Activated CD4-positive, alpha-beta T cell treated with anti-CD3 and anti-CD28 coated beads for 1 hour (primary cell): ENCODE measurements at places on chromosomes 12 and 14.

DNA sequence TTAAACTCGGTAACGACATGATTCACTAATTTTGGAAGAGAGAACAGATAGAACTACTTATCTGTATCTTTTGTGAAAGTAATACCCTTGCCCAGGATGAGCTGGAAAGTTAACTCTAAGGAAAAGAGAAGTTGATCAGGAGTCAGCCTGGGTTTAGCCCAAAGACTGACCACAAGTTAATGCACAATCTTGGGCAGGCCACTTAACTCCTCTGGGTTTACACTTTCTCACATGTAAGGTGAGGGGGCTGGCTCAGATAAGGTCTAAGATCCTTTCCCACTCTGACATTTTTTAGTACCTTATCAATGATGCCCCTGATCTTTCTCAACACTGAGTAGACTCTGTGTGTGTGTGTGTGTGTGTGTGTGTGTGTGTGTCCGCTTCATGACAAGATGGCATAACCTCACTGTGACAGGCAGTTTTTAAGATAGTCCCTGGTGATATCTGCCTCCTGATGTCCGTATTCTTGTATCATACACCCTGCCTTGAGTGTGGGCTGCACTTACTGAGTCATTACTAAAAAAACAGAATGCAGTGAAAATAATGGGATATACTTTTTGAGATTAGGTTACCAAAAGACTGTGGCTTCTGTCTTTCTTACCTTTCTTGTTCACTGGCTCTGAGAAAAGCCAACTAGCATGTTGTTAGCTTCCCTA lies 56.2 kb upstream of the CCDC198 start:
- DNase-seq, result no peak

GRCh38 chr12:105229371-105229770 lies 6.6 kb downstream of the APPL2 start:
- DNase-seq, result no peak

DNA sequence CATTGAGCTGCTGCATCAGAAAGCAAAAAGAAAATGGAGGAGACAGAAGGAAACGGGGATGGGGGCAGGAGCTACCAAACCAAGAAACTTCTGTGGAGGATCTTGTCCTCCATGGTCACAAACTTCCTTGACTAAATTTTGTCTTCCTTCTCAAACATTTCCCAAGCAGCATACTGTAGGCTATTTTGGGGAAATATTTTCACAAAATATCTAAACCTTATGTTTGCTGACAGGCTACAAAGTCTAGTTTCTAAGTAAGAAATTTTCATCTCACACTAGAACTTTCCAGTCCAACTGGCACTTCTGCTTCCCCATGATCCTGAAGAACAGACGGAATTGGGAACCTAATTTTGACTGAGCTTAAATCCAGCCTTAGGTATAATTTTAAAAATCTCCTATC lies 552.0 kb downstream of the SNAPC1 start:
- DNase-seq, result no peak

DNA sequence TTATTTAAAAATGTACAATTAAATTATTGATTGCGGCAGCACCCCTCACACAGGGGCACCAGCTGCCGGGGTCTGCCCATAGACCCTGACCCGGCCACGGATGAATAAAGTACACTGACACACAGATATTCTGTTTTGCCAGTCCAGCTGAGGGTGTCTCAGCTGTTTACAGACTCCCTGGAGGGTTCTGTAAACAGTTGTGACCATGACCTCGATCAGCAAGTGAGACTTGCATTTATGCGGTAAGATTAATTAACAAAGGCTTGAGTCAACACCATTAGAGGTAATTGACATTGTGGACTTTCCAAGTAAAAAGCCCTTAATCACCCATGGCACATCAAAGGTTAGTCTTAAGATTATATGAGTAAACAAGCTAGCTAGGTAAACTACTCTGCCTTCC lies 94.3 kb downstream of the FUT8 start:
- DNase-seq, result no peak

DNA sequence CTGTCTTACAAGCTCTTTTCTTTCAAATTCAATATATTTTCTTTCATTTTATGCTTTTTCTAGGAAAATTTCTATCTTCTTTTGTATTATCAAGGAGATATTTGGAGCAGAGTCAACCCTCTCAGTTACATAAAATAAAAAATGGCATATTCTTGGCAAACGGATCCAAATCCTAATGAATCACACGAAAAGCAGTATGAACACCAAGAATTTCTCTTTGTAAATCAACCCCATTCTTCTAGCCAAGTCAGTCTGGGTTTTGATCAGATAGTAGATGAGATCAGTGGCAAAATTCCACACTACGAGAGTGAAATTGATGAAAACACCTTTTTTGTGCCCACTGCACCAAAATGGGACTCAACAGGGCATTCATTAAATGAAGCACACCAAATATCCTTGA lies 20.6 kb downstream of the PIK3C2G start:
- DNase-seq, result no peak

- DNase-seq, result no peak
These were observed 7.5 kb upstream of the TRHDE start for GRCh38 chr12:72264548-72265175.

GRCh38 chr12:68611094-68611805 lies 551 bp downstream of the RAP1B start:
- DNase-seq, result peak; percentile 23

GRCh38 chr12:130873825-130874224 lies 2.0 kb downstream of the RAN start:
- no peak for DNase-seq

DNA sequence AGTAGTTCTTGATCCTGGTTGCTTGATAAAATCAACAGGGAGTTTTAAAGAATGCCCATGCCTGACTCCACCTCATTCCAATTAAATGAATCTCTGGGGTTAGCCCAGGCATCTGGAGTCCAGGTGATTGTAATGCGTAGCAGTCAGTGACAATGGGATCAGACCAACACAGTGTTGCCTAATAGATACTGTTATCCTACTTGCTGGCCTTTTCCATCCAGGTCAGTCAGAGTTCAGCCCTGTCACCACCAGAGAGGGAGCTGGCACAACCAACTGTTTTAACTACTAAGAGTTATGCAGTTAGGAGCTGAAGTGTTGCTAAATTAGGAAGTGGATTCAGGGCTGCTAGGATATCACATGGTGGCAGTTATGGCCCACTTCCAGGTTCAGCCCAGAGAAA lies 107.1 kb downstream of the GPR135 start:
- no peak for DNase-seq

GRCh38 chr14:30751646-30752416 lies 122.5 kb upstream of the COCH start:
- DNase-seq, result no peak

DNA sequence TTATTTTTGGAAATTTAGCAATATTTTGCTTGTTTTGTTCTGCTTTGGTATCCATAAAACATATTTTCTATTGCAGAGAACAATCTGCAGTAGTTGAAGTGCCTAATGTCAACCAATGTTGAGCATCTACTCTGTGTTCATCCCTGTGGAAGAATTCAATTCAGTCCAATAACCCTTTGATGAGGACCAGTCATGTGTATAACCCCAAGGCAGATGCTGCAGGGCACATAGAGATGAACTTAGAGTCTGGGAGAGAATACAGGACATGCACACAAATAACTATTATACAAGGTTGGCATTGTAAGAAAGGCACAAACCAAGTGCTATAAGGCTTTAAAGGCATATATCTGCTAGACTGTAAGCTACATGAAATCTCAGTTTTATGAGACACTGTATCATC lies 304.7 kb downstream of the LRIG3 start:
- no peak for DNase-seq

GRCh38 chr12:27193106-27193505 lies 51.0 kb upstream of the STK38L start:
- no peak for DNase-seq

GRCh38 chr12:112167718-112168525 lies 42.6 kb downstream of the TRAFD1 start:
- no peak for DNase-seq

DNA sequence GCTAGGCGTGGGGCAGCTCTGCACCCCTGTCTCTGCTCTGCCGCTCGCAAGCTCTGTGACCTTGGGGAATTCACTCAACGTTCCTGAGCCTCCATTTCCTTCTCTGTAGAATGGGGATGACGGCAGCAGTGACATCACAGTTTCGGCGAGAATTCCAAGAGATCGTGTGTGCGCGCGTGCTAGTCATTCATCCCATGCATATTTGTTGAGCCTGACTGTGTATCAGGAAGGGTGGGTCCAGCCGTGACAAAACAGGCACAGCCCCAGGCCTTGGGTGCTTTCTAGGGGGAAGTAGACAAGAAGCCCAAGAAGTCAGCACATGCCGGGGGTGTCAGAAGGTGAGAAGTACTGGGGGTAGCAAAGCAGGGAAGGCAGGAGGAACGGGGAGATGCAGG lies 145.6 kb upstream of the NCOR2 start:
- DNase-seq, result no peak

DNA sequence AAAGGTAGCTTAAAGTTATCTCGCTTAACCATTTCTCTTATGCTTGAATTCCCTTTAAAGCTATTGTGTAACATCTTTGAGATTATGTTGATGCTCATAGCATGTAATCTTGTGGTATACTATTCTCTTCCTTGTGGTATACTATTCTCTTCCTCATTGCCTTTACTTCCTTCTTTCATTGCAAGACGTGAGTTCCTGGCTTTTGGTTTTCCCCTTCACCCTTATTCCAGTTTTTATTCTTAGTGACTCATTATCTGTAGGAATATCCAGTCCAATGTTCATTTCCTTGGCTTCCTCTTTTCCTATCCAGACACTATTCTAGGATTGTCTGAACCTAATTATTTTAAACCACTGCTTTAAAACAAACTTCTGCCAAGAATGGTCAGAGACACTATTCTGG lies 564.0 kb downstream of the CCER1 start:
- no peak for DNase-seq

- DNase-seq, result no peak
These were observed 78.8 kb upstream of the NEDD1 start for GRCh38 chr12:96828169-96828789.

- no peak for DNase-seq
These were observed 568.7 kb downstream of the RPS29 start for GRCh38 chr14:49017447-49017846.

GRCh38 chr14:102760496-102761193 lies 16.6 kb upstream of the TRAF3 start:
- DNase-seq, result no peak
